ENCODE measurements at places on chromosomes 6 and 20.

- DNase-seq = no peak
Measured at GRCh38 chr20:4812641-4813075, 90.9 kb downstream of the PRND start.

- DNase-seq = no peak
Measured at GRCh38 chr6:17057322-17057721, 44.5 kb upstream of the STMND1 start.

DNA sequence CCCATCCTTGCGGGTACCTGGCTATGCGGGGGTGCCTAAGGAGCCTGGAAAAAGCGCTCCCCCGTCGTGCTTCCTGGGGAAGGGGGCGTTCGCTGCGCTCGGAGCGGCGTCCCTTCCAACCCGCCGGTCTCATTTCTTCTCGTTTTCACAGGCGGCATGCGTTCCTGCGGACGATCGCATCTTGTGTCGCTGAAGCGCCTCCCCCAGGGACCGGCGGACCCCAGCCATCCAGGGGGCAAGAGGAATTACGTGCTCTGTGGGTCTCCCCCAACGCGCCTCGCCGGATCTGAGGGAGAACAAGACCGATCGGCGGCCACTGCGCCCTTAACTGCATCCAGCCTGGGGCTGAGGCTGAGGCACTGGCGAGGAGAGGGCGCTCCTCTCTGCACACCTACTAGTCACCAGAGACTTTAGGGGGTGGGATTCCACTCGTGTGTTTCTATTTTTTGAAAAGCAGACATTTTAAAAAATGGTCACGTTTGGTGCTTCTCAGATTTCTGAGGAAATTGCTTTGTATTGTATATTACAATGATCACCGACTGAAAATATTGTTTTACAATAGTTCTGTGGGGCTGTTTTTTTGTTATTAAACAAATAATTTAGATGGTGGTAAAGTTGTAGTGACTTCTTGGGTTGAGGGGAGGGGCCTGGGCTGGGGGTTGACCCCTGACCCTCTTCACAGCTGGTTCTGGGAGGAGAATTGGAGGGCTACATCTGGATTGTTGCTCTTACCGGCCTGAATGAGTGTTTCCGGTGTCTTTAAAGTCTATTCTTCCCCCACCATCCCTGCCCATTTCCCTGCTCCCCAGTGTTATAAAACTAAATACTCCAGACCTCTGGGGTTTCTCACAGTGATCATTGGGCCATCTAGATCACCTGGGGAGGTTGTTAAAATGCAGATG lies 1.1 kb downstream of the ID1 start:
- peak; percentile 43 for DNase-seq

DNA sequence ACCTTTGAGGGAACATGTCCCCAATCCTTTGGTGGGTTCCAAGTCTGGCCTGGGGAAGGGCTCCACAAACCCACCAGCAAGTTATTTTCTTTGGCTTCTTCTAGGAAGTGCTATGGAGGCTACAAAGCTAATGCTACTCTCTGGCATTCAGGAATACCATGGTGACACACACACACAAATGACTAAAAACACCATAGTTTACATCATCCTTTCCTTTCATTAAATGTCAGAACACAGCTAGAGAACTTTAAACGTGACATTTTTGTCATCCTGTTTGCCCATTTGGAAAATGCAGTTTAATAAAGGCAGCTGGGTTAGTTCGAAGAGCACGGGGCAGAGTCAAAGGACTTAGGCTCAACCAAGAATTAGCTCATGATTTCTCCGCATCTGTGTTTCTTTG lies 40.2 kb upstream of the PROKR2 start:
- DNase-seq = no peak

GRCh38 chr20:3729811-3730540 lies 2.5 kb upstream of the HSPA12B start:
- no peak for DNase-seq
